Glomerular endothelial cell (primary cell): ENCODE measurements at places on chromosomes 7 and 10. TPM values are rescaled to one million over a fixed set of nuclear protein-coding genes. Genes with fewer than 3 reads are reported as not detected.

GRCh38 chr7:11082121-11082520, 108.4 kb downstream of the PHF14 start:
- no peak for DNase-seq

- DNase-seq = no peak
Measured at GRCh38 chr7:88396295-88396947, 89.7 kb upstream of the STEAP4 start.

GRCh38 chr10:101226491-101227428, 2.5 kb downstream of the LBX1 start:
- no peak for DNase-seq

GRCh38 chr7:148729984-148730733, 31.5 kb downstream of the CUL1 start:
- DNase-seq = no peak

DNA sequence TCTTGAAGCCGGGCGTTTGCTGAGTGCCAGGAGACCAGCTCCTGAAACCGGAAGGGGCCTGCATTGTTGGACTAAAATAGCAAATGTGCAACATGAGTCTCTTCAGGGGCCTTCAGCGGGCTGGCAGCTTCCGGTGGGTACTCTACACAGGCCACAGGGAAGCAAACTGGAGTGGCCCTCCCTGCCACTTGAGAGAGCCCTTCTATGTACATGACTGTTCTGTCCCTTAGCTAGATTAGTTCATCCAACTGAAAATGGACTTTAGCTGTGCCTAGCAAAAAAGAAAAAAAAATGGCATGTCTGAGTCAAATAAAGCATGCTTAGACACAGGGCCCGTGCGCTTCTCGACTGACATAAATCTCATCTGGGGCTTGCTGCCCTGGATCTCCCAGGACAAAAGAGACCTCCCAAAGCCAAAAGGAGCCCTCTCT, 115.3 kb upstream of the TCF7L2 start:
- no peak for DNase-seq

DNA sequence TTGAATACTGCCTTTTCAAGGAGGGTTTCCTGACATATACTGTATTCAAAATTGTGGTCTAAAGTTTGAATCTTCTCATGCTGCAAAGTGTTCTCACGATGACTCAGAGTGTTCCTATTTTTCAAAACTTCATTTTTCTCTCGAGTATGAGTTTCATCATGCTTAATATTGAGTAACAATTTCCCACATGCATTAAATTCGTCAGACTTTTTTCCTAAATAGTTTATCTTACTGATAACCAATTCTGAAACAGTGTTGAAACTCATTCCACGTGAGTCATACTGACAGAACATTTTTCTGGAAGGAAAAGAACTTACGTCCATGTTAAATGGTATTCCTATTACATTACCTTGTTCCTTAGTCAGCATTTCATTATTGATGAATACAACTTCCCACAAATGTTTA, 44.1 kb downstream of the ZNF33B start:
- DNase-seq = no peak

ACTL6B gene
- total RNA-seq = not detected in 2 replicates

RAPGEF5 gene
- 121 and 230 TPM in 2 replicates for total RNA-seq

DNA sequence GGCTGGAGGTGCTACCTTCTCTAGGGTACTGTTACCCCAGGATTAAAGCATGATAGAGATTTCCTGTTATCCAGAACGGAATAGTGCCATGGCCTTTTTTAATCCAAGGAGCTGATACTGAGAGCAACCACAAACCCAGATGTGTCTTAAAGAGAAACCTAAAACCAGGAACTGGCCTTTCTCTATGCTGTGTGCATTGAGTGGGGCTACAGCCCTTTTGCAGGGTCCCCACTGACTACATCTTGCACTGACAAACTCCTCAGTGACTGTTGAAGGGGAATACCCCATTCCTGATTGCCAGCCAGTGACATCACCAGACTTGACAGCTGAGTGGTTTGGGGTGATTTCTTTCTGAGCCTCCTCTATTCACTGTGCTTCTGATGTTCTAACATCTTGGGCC, 81.9 kb upstream of the CAPZA2 start:
- no peak for DNase-seq

GRCh38 chr7:157013602-157014549, 3.4 kb upstream of the MNX1 start:
- no peak for DNase-seq

PHYHIPL gene
- total RNA-seq = not detected in 2 replicates

- DNase-seq = no peak
Measured at GRCh38 chr10:86793696-86794095, 37.3 kb downstream of the BMPR1A start.

DNA sequence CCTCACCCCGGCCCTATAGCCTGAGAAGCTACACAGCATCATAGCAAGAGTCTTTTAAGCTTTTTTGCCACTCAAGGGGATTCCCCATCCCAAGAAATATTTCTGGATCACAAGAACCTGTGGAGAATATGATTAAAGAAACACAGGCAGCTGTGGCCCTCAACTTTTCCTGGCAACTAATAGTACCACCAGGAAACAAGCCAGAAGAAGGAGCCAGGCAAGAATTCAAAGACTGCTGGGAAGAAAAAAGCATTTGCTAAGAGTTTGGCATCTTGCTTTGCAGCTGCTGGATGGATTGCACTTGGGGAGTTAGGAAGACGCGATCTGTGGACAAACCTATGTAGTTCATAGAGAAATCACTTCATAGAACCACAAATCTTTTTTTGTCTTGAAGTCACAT, 437.8 kb downstream of the PLXDC2 start:
- no peak for DNase-seq

GRCh38 chr7:154684666-154685563, 318.0 kb downstream of the PAXIP1 start:
- no peak for DNase-seq

DNA sequence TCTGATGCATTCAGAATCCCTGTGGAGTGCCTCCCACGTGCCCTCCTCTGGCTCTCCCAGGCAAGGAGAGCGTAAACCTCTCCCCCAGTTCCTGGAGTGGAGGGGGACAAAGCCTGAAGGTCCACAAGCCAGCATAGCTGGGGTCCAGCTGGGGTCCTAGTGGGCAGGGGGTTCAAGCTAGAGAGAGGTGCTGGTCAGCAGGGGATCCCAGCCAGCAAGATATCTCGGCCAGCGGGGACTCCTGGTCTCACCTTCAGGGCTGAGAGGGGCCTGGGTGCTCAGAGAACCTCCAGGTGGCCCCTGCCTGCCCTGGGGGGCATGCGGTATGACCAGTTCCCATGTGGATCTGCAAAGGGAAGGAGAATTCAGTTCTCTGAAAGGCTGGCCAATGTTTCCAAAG, 413.7 kb downstream of the TCERG1L start:
- no peak for DNase-seq

DNA sequence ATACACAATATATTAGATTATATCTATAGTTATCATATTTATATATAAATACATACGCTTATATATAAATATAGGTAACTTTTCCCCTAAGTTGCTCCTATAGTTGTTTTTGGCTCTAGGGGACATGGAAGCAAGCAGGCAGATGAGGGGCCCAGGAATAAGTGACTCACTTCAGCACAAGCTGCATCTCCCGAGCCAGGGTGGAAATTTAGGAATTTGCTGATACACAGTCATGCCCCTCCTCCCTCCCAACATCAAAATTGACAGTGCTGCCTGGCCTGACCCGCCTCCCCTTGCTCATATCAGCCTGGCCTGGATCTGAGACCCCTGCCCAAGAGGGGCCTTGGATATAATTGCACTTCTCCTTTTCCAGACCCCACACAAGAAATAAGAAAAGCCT, 33.8 kb downstream of the MKI67 start:
- no peak for DNase-seq

TMEM178B gene
- total RNA-seq = 1.1 and 3.1 TPM in 2 replicates

NUTM2B gene
- 0.34 and 0.99 TPM in 2 replicates for total RNA-seq

GRCh38 chr10:68826764-68827591, at the start of gene STOX1:
Gene STOX1, plus strand, starts transcription at chr10:68827531. Its CDS starts 93 bp downstream, at chr10:68827624.
- DNase-seq = no peak

- no peak for DNase-seq
Measured at GRCh38 chr7:50329775-50330174, 25.3 kb downstream of the IKZF1 start.

GRCh38 chr7:7220821-7221220, 38.5 kb downstream of the C1GALT1 start:
- DNase-seq = no peak
